Left colon (tissue), 2 donors: ENCODE measurements at places on chromosomes 16 and 17.

DNA sequence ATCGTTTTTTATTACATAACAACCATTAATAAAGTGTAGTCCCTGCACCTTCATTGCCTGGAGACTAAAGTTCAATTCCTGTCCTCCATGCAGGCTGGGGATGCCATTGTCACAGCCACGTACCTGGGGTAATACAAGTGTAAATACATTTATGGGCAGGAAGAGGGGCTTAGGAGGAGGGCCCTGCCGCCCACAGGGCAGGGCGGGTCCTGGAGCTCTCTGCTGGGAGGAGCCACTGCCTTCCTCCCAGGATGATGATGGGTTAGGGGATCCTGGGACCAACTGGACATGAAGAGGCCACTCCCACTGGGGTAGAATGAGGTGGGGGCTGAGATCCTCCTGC lies 44.1 kb upstream of the SLC38A10 start:
- DNase-seq: no peak

GRCh38 chr17:74742153-74742515 lies 5.1 kb downstream of the RAB37 start:
- no peak for DNase-seq

GRCh38 chr16:11742093-11742535 lies 543 bp downstream of the TXNDC11 start:
- peak; percentile 63 for DNase-seq

DNA sequence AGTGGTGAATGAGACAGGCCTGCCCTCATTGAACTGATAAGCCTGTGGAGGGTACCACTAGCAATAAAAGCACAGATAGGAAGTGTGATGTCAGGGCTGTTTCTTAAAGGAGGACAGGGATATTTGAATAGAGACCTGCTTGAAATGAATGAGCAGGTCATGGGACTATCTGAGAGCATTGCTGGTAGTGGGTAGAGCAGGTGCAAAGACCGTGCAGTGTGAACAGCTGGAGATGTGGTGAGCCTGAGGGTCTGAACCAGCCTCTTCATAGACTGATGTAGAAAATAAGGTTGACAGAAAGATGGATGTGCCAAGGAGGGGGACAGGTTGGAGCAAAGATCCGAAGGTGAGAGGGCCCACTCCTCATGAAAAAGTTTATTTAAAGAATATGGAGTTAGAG lies 2.4 kb downstream of the NUP93 start:
- no peak for DNase-seq

DNA sequence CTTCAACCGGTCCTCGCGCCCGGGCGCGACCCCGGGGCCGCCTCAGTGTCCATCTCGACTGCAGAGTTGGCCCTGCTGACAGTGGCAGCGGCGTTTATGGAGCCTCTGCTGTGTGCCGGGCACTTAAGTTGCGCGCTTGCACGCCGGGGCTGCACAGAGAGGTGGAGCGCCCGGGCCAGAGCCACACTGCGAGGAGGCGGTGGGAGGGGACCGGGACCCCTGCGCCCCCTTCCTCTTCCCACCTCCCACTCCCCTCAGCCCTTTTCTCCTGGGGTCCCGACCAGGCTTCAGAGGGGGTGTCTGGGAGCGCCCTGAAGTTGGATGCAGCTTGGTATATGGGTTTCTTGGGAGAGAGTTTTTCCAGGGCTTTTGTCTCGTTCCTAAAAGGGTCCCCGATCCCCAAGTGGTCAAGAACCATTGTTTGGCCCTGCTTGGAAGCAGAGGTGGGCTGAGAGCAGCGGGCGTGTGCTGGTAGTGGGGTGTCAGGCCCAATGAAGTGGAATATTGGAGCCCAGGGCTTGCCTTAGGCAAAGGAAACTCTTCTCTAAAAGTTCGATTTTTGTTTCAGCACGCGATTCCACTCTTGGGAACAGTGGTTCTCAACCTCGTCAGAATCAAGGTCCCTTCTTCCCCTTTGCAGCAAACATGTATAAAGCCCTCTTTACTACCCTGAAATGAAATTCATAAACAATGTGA lies 605 bp downstream of the MRTFB start:
- no peak for DNase-seq

DNA sequence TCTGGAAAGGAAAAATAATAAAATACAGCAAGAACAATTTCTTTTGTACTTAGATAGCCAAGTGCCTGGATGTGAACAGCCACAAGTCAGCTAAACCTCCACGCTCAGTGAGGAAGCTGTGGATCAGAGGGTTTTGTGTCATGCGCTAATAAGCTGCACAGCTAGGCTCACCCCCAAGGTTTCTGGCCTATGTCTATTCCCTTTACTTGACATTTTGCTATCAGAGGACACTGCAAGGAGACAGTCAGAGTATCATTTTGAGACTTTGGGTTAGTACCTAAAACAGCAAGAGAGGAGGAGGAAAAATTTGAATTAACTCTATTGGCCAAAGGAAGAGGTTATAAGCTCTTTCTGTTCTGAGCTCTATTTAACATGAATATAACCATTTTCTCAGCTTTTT lies 139.3 kb downstream of the KCNJ2 start:
- no peak for DNase-seq

DNA sequence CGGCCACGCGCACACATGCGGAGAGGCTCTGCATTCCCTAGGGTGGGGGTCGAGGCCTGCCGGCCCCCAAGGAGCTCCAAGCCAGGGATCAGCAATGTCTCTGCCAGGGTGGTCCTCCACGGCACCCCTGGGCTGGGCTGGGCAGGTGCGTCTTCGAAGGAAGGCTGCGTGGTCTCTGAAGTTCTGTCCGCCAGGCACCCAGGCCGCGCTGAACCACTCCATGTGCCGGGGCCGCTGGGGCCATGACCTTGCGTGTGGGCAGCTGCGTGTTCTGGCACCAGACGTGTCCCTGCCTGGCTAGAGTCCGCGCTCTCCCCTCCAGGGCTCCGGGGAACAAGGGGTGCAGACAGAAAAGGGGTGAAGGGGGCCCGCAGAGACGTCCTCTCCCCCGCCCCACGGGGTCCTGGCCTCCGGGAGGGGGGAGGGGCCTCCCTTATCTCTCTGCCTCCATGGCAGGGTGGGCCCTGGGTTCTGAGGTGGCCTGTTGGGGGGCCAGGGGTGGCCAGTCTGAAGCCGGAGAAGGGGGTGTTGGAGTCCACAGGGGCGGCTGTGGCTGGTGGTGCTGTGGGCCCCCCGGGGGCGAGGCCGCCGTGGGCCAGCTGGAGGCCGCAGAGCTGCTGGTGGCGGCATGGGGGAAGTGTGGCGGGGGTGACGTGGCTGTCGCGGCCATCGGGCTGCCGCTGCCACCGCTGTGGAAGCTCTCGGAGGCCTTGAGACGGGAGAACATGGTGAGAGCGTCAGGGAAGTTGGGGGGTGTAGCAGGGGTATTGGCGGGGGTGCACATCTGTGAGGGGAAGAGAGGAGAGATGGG lies 5.3 kb downstream of the UBALD1 start:
- DNase-seq: no peak

DNA sequence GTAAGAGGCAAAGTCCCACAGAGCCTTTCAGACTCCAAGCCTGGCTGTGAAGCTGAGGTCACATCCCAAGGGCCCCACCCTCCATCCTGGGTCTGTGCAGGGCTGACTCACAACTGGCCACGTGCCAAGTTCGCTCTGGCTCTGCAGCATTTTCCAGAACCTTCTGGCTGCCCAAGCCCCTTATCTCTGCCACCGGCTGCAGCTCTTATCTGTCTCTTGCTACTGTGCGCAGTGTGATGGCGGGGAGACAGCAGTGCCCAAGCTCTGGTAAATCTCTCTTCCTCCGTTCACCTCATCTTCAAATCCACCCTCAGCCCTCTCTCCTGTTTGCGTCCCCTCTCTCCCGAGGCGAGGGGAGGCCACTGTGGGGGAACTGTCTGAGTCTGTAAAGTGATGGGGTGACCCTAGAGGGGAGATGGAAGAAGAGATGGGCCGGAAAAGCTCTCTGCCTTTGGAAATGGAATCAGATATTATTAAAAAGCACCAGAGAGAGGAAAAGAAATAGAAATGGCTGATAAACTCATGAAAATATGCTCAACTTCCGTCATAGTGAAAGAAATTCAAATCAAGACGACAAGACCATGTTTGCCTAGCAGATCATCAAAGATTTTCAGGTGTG lies 162.7 kb upstream of the CDC42EP4 start:
- DNase-seq: peak; percentile 79

GRCh38 chr17:11900041-11900476 lies 97.2 kb downstream of the ZNF18 start:
- DNase-seq: no peak

- no peak for DNase-seq
Measured at GRCh38 chr17:80987941-80988461, 3.6 kb upstream of the CHMP6 start.

DNA sequence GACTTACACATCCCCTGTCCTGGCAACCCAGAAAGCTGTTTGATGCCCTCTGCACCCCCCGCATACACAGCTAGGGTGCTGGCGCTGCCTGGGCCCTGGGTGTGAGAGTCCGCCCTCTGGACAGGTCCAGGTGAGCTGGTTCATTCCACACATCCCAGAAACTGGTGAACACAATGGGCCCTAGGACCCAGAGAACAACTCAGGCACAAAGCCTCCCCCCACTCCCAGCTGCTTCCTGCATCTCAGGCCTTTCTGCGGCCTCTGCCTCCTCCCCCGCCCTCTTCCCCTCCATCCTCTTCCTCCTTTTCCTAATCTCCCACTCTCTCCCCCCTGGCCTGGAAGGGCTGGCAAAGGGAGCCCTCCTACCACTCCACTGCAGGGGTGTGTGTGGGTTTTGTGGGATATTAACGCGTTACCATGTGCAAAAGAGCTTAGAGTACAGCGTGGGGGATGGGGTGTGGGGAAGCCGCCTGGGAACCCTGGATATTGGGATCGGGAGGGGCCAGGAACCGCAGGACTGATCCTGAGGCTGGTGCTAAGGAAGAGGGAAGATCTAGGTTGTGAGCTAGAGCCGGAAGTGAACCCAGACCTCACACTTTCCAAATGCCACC lies 1.6 kb upstream of the PPP1R9B start:
- DNase-seq: peak; percentile 86

DNA sequence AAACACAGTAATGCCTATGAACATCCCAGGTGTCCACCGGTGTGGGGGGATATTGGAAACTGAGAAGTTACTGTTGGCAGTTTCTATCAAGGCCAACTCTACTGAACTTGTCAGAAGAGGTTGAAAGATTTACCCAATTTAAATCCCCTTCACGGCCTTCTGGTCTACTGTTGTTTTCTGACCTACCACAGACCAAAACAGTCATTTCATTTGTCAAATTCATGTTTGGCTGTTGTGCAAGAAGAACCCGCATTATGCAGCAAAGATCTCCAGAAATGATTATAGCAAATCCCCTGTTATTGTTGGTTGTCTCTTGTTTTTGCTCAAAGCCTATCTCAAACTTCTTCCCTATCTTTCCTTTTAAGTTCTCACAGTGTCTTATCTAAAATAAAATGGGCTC lies 73.1 kb upstream of the MAF start:
- DNase-seq: no peak

- DNase-seq: no peak
Measured at GRCh38 chr17:68356949-68357455, 65.7 kb downstream of the ARSG start.

- no peak for DNase-seq
Measured at GRCh38 chr17:2238432-2239169, 65.0 kb downstream of the SMG6 start.

GRCh38 chr17:49633762-49634484 lies 44.0 kb downstream of the SPOP start:
- DNase-seq: no peak
